ENCODE measurements at places on chromosomes 7 and 10.

- no peak for DNase-seq
These were observed 24.4 kb downstream of the TSPAN12 start for GRCh38 chr7:120833546-120833945.

DNA sequence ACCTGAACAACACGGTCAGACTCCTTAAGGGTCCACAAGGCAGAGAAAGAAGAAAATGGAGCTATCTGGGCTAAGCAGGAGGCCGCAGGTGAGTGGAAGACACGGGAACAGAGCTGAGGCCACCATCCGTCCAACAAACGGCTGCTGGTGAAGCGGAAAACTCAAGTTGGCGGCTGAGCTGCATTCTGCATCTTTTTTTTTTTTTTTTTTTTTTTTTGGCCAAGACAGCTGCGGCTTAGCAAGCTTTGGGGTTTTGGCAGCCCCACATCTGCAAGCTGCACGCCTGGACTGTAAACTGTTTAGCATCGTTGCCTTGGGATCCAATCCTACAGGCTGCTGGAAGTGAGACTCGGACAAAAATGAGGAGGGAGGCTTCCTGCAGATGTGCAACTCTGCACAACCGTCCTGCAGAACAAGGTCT lies 37.4 kb downstream of the RGS10 start:
- no peak for DNase-seq

DNA sequence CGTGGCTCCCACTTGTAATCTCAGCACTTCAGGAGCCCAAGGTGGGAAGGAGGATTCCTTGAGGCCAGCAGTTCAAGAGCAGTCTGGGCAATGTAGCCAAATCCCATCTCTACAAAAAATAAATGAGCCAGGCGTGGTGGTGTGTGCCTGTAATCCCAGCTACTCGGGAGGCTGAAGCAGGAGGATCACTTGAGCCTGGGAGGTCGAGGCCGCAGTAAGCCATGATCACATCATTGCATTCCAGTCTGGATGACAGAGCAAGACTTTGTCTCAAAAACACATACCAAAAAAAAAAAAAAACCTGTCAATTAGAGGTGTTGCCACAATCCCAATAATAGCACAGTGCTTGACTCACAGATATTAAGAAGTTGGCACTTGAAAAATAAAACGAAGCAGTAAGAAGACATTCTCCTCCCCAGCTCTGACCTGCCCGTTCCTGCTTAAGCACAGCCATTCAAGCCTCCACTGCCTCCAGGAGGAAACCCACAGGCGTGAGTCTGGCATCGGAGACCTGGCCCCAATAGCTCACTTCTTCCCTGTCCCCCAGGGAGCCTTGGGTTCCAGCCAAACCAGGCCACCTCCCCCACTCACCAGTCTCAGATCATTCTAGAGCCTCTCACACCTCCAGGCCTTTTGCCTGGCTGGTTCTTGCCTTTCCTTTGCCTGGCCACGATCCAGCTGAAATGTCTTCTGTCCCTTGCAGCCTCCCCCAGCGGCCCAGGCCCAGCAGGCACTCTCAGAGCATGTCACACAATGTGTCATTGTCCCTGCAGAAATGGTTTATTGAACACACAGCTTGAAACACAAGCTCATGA lies 45.3 kb upstream of the GTF2I start:
- no peak for DNase-seq

DNA sequence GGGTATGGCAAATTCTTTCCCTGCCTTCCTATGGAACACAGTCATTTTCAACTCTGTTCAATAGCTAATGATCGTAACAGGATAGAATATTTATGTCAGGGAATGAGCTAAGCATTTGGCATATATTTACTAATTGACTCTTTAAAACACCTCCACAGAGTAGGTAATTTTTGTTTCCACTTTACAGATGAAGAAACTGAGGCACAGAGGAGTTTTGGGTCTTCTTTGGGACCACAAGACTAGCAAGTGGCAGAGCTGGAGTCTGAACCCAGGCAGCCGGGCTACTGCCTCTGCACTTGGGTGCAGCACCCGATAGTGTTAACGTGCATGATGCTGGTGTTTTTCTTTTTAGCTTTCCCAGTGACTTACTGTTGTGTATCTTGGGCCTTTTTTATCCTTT lies 384.0 kb downstream of the SFMBT2 start:
- DNase-seq, result no peak

GRCh38 chr10:90998733-90999511 lies 78.0 kb upstream of the ANKRD1 start:
- no peak for DNase-seq
